ENCODE measurements at places on chromosomes 12 and 14.

DNA sequence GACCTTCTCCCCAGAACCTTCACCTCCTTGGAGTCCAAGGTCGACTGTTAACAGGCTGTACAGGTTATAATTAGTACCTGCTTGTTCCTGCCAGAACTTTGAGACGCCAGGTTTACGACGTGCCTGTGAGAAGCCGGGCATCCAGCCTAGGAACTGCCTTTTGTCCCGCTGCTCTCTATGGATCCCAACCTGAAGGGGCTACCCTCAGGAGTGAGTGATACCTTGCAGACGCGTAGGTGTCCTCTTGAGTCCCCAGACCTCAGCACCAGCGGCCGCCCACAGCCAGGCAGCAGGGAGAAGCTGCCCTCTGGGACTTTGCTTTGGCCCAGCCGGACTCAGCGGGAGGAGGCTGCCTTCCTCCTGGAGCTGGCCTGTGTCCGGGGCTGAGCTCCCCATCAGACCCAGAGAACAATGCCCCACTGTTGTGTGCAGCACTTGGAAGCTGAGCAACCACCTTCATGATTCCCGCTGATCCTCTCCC, 16.2 kb downstream of the SYNE3 start:
- no peak for DNase-seq

DNA sequence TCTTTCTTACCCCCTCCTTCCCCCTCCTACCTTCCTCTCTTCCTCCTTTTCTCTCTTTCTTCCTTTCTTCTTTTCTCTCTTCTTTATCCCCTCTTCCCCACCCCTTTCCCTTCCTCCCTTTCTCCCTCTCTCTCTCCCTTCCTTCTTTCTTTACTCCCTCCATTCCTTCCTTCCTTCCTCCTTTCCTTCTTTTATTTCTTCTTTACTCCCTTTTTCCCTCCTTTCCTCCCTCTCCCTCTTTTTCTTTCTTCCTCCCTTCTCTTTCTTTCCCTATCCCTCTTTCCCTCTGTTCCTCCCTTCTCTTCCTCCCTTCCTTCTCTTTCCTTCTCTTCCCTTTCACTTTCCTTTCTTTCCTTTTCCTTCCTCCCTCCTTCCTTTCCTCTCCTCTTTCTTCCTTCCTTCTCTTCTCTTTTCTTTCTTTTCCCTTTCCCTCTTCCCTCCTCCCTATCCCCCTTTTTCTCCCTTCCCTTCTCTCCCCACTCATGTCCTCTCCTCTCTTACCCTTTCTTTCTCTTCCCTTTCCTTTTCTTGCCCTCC, 302.3 kb upstream of the TBX3 start:
- no peak for DNase-seq

- DNase-seq = no peak
Measured at GRCh38 chr14:74907744-74908143, 15.3 kb downstream of the RPS6KL1 start.

DNA sequence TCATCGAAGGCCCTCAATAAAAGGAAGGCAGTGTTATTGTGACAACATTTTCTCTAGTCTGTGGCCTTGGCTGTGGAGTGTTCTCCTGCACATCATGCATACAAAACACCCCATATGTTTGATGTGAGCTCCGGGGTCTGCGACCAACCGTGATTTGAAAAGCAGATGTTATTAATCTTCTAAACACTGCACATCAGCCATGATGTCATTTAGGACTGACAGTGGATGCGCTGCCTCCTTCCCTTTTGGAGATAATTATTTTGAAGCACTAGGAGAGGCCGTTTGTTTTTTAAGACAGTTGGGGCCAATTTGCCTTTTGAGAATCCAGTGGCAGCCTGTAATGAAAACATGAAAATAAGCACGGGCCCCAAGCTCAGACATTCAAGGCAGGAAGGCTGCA, 1041.6 kb downstream of the BCL11B start:
- DNase-seq = no peak

- no peak for DNase-seq
Measured at GRCh38 chr12:119770146-119770545, 102.2 kb downstream of the PRKAB1 start.

- no peak for DNase-seq
Measured at GRCh38 chr14:31419179-31419966, 977 bp downstream of the HEATR5A start.

GRCh38 chr12:120684523-120684932, 2.4 kb upstream of the MLEC start:
- no peak for DNase-seq
